Left renal cortex interstitium (tissue), 4 donors: ENCODE measurements at places on chromosomes 3 and 15.

DNA sequence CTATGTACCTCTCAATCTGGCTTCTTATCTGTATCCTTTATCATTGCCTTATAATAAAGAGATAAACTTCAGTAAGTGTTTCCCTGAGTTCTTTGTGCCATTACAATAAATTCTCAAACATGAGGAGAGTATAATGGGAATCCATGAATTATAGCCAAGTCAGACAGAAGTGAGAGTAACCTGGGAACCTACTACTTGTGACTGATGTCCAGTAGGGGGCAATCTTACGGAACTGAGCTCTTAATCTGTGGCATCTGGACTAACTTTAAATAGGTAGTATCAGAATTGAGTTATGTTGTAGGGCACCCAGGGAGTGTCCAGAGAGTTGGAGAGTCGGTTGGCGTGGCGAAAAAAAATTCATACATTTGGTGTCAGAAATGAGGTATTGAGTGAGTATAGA, 542.6 kb downstream of the ZBBX start:
- peak; percentile 4 for DNase-seq

GRCh38 chr3:99716463-99716995, 78.1 kb downstream of the COL8A1 start:
- no peak for DNase-seq

GRCh38 chr3:116639641-116640040, 69.9 kb upstream of the TUSC7 start:
- no peak for DNase-seq

GRCh38 chr3:73753985-73754384, 129.2 kb upstream of the PDZRN3 start:
- DNase-seq, result no peak

GRCh38 chr3:146705225-146705624, 100.1 kb upstream of the PLSCR5 start:
- DNase-seq, result no peak
